ENCODE measurements at places on chromosomes 16 and 17.

DNA sequence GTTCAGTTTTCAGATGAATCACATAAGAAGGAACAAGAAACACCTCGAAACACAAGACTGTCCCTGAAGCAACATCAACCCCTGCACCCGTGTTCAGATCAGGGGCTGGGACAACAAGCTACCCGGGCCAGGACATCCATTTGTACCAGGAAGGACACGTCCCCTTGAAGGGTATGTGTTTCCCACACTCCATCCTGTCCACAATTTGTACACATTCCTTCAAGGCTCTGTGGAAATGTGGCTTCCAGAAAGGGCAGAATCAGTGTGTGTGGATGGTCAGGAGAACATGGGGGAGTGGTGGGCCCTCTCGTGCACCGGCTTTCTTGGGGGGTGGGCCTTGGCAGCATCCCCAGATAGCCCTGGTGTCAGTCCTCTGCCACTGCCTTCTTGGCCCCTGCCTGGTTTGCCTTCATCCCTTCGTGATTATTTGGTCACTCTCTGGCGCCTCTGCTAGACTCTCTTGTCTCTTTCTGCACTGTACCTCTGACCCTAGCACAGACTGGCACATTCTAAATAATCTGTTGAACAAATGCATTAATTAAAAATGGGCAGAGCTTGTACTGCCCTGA is 10.3 kb downstream of the KIFC3 start:
- DNase-seq = no peak

DNA sequence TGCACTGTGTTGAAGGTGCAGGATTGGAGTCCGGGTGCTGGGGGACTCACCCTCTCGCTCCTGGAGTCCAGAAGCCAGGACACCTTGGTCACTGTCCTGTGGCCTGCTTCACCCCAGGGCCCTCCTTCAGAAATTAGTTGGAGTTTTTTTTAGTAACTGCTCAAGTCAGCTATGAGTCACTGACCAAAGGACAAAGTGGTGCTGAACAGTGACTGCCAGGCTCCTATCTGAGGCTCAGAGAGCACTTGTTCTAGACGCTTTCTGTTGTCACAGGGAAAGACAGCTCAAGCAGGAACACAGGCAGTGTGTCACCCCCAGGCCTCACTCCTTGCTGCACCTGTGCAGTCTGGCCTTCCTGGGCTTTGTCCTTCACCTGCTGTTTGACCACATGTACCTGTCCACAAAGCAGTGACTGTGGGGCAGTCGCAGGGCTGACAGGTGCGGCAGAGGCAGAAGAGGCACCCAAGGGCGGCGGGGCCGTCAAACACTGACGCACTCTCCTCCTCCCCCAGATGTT is 4.1 kb upstream of the FAAP100 start:
- no peak for DNase-seq

DNA sequence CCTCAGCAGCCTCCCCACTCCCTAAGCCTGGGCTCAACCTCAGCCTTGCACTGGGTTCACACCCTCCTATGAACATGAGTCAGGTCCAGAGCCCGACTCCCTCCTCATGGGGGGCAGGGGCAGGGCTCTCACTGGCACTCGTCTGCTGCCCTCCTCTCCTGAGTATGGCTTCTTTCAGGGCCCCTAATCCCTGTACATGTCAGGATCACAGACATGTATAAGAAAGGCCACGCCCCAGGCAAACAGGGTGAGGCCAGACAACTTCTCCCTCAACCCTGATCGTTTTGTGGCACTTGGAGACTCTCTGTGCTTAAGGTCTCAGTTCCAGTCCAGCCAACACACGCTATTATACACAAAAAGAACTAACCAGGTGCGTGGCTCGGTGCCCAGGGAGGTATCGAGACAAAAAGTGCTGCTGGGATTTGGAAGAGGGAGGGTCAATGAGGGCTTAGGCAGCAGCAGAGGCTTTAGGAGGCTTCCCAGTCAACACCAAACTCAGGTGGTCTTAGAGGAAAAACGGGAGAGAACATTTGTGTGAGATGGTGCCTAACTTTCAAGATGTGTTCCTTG is 45.2 kb downstream of the CMTM3 start:
- no peak for DNase-seq

DNA sequence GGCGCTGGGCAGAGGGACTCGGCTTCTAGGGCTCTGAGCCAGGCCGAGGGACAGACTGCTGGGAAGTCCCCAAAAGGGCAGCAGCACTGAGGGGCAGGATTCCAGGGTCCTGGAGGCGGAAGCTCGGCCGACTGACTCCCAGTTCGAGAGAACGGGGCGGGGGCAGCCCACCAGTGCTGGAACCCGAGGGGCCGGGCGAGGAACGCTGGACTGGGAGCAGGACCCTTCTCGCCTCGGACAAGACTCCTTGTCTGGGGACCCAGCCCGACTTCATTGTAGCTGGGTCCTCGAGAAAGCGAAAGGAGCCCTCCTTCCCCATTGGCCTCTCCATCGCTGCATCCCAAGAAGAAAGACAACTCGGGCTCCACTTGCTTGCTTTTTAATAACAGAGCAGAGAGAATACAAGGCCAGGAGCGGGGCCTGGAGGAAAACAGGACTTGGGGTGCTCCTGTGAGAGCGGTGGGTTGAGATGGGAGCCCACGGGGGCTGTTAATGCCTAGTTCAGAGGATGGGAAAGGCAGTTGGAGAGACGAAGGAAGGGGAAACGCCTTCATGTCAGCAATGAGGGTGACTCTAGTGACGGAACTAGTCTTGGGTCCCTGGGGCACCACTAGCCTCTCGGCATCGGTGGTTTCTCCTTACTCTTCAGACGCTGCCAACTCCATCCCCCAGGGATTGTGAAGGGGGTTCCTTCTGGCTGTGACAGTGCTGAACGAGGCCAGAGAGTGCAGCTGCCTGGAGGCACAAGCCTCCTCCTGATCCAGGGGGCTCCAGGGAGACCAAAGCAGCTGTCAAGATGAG is 492 bp upstream of the CAMTA2 start:
- DNase-seq = no peak

- DNase-seq = no peak
Observed at GRCh38 chr17:48055531-48056245, 7.5 kb downstream of the NFE2L1 start.

DNA sequence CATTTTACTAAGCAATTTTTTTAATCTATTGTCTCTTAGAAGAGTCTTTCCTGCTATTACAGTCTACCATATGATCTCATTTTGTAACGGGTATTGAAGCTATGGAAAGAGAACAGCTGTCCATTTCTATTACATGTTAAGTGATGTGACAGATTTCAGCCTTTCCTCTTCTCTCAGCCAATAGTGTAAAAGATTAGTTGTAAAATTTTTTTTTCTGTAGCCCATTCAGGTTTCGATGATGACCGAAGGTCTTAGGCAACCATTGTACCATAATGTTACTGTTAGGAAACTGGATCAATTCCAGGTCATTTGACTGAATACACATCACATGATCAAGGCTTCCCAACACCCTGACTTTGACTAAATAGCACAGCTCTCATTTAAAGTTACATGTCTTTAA is 147.6 kb upstream of the HLF start:
- no peak for DNase-seq

GRCh38 chr16:12661656-12662172 is 142.0 kb downstream of the CPPED1 start:
- DNase-seq = no peak

DNA sequence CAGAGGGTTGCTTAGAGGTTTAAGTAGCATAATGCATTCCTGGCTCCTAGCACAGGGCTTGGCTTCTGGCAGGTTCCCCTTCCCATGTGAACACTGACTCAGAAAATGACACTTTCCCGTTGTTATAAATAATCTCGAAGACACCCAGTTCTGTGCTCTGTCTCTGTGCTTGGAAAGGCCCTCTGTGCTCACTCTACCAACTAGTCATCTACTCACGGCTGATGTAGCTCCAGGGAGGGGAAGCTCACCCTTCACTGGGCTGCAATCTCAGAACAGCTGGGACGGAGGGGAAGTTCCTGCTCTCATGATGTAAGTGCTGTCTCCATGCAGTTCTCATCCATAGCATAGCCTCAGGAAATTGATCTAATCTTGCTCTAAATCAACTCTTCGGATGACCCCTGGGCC is 230.5 kb upstream of the ASIC2 start:
- no peak for DNase-seq

- no peak for DNase-seq
Observed at GRCh38 chr17:44287651-44288050, 19.7 kb upstream of the SLC4A1 start.

DNA sequence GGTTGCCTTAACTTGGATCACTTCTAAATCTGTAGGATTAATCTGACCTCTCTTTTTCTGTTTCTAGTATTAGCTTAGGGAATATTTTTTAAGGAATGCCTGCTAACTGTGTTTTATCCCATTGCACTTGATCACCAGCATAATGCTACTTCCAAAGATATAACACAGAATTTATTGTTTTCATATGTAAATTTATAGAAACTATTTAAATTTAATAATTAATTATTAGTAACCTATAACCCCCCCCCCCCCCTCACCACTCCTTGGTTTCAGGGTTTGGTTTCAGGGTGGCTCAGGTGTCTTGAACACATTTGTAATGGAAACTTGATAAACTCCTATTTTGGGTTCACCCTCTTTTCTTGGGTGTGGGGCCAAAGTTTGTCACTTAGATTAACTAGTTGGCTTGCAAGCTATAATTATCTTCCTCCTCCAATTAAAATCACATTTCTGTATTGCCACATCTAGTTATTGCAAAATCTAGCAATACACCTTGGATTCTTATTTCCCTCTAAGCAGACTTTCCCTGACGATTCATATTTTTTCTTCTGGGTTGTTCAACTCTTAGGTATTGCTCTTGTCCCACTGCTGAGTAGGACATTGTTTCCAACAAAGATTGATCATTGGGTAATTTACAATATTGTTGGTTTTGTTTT is 18.3 kb downstream of the KRT12 start:
- DNase-seq = no peak

GRCh38 chr17:35890774-35891155 is 10.6 kb upstream of the CCL5 start:
- peak; percentile 35 for DNase-seq

GRCh38 chr16:22961206-22961605 is 147.2 kb downstream of the HS3ST2 start:
- DNase-seq = no peak

DNA sequence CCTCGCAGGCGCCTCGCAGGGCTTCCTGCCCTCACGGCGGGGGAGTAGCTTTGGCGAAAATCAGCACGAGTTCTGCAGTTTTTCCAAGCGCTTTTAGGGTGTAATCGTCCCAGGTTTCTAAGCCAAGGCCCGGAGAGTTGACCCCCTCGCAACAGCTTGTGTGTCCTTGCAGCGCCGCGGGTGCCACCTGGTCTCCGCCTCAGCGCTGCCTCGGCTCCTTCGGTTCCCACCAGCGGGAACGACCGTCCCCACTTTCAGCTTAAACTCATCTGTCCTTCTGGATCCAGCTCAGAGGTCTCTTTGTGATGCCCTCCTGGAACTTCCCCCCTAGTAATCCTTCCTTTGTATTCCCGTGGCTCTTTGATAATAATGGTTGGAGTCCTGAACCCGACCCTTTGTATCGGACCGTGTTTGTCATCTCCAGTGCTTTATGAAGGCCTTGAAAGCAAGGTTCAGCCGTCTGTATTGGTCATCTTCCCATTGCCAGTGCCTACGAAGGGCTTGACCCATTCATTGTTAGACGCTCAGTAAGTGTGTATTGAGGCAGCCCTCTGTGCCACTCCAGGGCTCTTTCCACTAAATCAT is 858 bp upstream of the SMARCE1 start:
- DNase-seq = no peak

DNA sequence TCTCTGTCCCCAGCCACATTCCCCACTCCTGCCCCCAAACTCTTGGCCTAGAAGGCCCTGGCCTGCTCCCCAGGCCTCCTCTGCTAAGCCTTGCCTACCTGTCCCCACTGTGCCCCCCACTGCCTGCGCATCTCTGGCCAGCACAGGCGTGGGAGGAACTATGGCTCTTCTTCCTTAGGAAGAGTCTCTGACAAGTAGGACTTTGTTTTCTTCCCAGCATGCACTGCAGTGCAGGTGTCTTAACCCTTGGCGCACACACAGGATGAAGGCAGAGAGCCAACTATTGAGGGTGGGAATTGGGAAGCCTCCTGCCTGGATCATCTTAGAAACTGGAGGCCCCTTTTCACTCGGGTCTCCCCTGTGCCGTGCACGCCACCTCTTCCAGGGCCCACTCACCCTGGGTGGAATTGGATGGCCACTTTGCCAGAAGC is 3.6 kb downstream of the AMDHD2 start:
- no peak for DNase-seq

GRCh38 chr16:19837984-19838707 is 46.5 kb downstream of the GPRC5B start:
- DNase-seq = no peak

- no peak for DNase-seq
Observed at GRCh38 chr17:72466199-72466598, 345.4 kb downstream of the SOX9 start.

- no peak for DNase-seq
Observed at GRCh38 chr17:4972322-4972721, 4.7 kb upstream of the SPAG7 start.

- DNase-seq = no peak
Observed at GRCh38 chr16:81823111-81823510, 44.0 kb downstream of the PLCG2 start.

- DNase-seq = no peak
Observed at GRCh38 chr16:76194616-76195015, 82.6 kb upstream of the CNTNAP4 start.

- DNase-seq = no peak
Observed at GRCh38 chr16:4315186-4316107, at the start of gene GLIS2. Gene GLIS2 (plus strand): TSS chr16:4316067. CDS start chr16:4332281, 16,214 bp downstream.

DNA sequence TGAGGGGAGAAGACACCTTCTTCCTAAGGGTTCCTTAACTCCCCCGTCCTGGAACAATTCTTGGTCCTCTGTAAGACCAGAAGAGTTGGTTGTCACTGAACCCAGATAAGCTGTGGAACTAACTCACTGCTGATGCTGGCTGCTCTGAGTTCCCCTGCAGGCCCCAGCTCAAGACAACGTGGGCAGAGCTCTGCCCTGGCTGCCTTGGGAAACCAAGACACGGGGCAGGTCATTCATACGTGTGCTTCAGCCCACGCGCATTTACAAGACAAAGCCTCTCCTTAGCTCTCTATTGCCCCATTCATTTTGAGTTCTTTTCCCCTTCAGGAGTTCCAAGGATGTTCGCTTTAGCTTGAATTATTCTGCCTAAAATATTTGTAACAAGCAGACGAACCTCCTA is 3.4 kb upstream of the NAT9 start:
- DNase-seq = no peak

DNA sequence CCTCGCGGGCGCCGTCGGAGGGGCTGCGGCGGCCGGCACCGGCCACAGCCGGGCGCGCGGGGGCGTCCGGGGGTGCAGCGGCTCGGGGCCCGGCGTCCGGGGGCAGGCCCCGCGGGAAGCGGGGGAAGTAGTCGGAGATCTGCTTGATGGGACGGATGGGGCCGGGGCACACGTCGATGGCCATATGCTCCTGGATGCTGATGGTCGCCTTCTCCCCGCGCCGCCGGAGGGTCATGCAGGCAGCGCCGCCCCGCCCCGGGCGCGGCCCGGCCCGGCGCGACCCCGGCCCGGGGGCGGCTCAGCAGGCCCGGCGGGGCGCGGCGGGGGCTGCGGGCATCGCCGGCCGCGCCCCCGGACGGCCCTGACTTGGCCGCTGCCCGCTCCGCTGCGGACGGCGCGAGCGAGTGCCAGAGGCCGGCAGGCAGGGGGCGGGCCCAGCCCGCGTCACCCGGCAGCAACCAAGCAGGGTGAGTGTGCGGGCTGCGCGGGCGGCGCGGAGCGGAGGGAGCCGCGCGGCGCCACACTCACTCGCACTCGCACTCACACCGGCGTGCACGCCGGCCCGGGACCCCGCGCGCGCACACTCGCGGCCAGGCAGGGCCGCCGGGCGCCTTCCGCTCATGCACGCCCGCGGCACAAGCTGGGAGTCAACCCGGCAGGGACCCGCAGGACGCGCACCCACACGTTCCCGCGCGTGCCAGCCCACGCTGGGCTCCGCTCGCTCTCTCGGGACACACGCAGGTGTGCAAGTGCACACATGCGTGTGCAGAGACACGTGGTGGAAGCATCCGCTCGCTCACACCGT is at the start of gene DOC2B:
Gene DOC2B, minus strand, starts transcription at position 406 of the 805 bp plus-strand sequence. Its CDS starts 171 bp downstream, at position 235.
- no peak for DNase-seq

Measured in activated CD8-positive, alpha-beta memory T cell treated with anti-CD3 and anti-CD28 coated beads, Interleukin-2, amount 50 U/mL, for 4 hours (primary cell).